ENCODE measurements at places on chromosomes 12 and 14. TPM values are rescaled to one million over a fixed set of nuclear protein-coding genes. Genes with fewer than 3 reads are reported as not detected.

The IL31 gene
- not detected for total RNA-seq

The LGMN gene
- 13.6 TPM for total RNA-seq

The PRB2 gene
- total RNA-seq = not detected

The NAV3 gene
- total RNA-seq = 7.2 TPM

The TGM1 gene
- not detected for total RNA-seq

The PTPRO gene
- 1.5 TPM for total RNA-seq

The ERO1A gene
- 26.8 TPM for total RNA-seq

The APOF gene
- total RNA-seq = not detected

DNA sequence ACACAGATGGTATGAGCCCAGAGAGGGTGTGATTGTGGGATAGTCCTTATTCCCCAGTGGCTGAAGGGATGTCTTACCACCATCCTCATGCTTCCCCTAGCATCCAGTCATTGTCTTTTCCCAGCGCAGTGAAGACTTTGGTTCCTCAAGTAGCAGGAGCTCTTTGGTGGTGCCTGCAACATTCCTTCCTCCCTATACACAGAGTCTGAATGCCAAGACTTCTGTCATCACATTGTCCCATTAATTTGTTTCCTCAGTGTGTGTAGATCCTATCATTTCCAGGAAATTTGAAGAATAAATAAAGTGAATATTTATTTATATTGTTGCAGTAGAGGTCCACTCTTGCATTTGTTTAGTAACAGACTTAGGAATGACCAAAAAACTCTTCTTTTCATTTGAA lies 147.2 kb downstream of the DACT1 start:
- H3K36me3 ChIP-seq = no peaks in the 10 kb centered on the region
- no peak overlapping the region for H3K27ac ChIP-seq

DNA sequence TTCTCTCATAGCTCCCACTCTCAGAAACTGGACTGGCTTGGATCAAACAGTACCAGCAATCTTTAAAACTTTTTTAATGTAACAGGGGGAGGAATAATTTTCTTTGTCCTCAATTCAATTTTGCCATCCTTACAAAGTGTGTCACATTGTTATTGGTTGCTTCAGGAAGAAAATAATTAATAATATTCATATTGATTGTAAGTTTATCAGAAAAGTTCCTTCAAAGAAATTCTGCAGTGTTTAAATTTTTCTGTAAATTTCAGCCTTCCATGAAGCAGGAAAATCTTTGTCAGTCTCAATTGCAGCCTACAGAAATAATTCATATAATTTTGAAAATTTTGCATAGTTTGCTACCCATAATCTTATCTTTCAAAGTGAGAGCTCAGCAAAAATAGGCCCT lies 1119.1 kb upstream of the ATXN7L3B start:
- H3K4me1 ChIP-seq = no peaks in the 10 kb centered on the region
- H3K4me3 ChIP-seq = no peak overlapping the region
- no peaks in the 10 kb centered on the region for H3K27me3 ChIP-seq
- H3K27ac ChIP-seq = no peak overlapping the region
- no peaks in the 10 kb centered on the region for H3K36me3 ChIP-seq

GRCh38 chr12:48446161-48446776 lies 26.1 kb upstream of the ANP32D start:
- no peak overlapping the region for H3K4me3 ChIP-seq
- H3K36me3 ChIP-seq = no peaks in the 10 kb centered on the region
- no peak overlapping the region for H3K27ac ChIP-seq

GRCh38 chr12:114676142-114676741 lies 7.7 kb downstream of the TBX3 start:
- no peaks in the 10 kb centered on the region for H3K4me1 ChIP-seq
- no peaks in the 10 kb centered on the region for H3K27me3 ChIP-seq
- no peak overlapping the region for H3K4me3 ChIP-seq
- DNase-seq = no peak
- H3K36me3 ChIP-seq = no peaks in the 10 kb centered on the region
- peak overlapping the region; percentile 98 for H3K27ac ChIP-seq

DNA sequence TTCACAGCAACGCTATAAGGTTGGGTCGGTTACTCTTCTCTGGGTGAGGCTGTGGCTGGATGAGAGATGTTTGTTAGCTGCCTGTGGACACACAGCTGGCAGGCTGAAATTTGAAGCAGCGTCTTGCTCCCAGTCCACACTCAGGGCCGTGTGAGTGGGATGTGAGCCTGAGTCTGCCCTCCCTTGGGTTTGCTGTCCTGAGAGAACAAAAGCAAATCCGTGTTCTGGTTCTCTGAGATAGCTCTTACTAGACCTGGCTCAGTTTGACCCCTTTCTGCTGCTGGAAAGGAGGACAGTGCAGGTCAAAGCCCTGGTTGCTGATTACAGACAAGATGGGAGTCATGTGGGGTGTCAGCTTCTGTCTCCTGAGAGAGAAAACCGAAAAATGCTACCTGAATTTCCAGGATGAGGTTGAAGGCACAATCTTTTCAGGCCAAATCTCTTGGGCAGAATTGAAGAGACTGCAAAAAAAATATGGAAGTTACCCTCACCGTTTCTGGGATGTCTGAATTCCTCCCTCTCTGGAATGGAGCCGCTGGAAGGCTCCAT lies 270.8 kb downstream of the ZFP36L1 start:
- H3K27me3 ChIP-seq = no peaks in the 10 kb centered on the region
- H3K4me3 ChIP-seq = no peak overlapping the region
- H3K27ac ChIP-seq = peak overlapping the region; percentile 92
- no peak for DNase-seq

- H3K36me3 ChIP-seq = no peaks in the 10 kb centered on the region
- H3K4me1 ChIP-seq = no peaks in the 10 kb centered on the region
- no peaks in the 10 kb centered on the region for H3K27me3 ChIP-seq
- no peak for DNase-seq
Measured at GRCh38 chr12:12583510-12584178, 21.0 kb upstream of the DUSP16 start.

GRCh38 chr12:123488539-123489230 lies 30.7 kb downstream of the SNRNP35 start:
- H3K27me3 ChIP-seq = no peaks in the 10 kb centered on the region
- no peaks in the 10 kb centered on the region for H3K4me1 ChIP-seq
- no peaks in the 10 kb centered on the region for H3K36me3 ChIP-seq
- H3K27ac ChIP-seq = no peak overlapping the region

- H3K27ac ChIP-seq = peak overlapping the region; percentile 4
- no peaks in the 10 kb centered on the region for H3K4me1 ChIP-seq
- H3K36me3 ChIP-seq = no peaks in the 10 kb centered on the region
- no peak overlapping the region for H3K4me3 ChIP-seq
- DNase-seq = no peak
Measured at GRCh38 chr12:105554223-105554678, 223.8 kb downstream of the C12orf75 start.

DNA sequence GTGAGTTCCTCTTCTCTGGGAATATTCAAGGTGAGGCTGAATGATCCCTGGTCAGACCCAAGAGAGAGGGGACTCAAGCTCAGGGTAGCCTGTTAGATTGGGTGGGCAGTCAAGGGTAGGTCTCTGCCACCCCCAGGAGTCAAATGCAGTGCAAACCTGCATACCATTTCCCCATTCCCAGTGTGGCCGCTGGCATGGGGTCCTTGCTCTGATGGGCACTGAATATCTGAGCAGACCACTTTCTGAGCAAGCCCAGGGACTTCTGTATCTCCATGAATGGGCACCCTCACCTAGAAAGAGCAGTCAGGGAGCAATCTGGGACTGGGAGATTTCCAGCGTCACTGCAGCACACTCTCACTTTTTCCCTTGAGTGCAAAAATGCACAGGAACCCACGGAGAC lies 573.7 kb downstream of the BCL11B start:
- no peak overlapping the region for H3K27ac ChIP-seq
- H3K27me3 ChIP-seq = no peaks in the 10 kb centered on the region
- no peaks in the 10 kb centered on the region for H3K36me3 ChIP-seq
- no peaks in the 10 kb centered on the region for H3K4me1 ChIP-seq
- DNase-seq = no peak

DNA sequence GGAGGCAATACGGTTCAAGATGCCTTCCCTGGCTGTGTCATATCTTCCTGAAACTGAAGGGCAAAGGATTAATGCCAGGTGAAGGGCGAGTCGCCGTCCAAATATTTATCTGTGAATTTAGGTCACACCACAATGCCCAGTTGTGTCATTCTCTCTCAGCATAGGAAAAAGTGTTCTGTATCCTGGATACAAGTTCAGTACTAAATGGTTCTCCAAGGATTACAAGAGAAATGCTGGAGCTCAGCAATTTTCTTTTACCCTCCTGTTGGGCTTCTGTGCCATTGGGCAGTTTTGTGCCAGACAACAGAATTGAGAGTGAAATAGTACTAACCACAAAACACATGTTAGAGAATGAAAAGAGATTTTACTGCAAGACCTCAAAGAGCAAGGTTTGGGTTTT lies 493.9 kb downstream of the EGLN3 start:
- no peak for DNase-seq
- H3K27me3 ChIP-seq = no peaks in the 10 kb centered on the region
- H3K27ac ChIP-seq = no peak overlapping the region
- no peak overlapping the region for H3K4me3 ChIP-seq

DNA sequence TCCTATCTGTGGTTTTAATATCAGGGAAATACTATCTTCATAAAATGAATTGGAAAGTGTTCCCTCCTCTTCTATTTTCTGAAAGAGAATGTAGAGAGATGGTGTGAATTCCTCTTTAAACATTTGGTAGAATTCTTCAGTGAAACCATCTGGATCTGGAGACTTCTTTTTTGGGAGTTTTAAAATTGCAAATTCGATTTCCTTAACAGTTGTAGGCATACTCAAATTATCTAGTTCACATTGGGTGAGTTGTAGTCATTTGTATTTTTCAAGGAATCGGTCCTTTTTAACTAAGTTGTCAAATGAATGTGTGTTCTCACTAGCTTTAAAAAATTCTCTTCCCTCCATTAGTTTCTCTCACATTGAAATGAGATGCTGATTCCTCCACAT lies 75.4 kb upstream of the CHST11 start:
- H3K4me3 ChIP-seq = no peak overlapping the region
- H3K27ac ChIP-seq = no peak overlapping the region
- no peaks in the 10 kb centered on the region for H3K36me3 ChIP-seq
- no peak for DNase-seq
- H3K4me1 ChIP-seq = no peaks in the 10 kb centered on the region

GRCh38 chr12:3046441-3047200 lies 30.6 kb upstream of the TSPAN9 start:
- DNase-seq = no peak
- H3K4me1 ChIP-seq = no peaks in the 10 kb centered on the region
- H3K4me3 ChIP-seq = no peak overlapping the region
- no peaks in the 10 kb centered on the region for H3K36me3 ChIP-seq
- H3K27ac ChIP-seq = no peak overlapping the region

GRCh38 chr12:29035112-29035511 lies 114.0 kb upstream of the FAR2 start:
- H3K4me3 ChIP-seq = no peak overlapping the region
- H3K27ac ChIP-seq = no peak overlapping the region
- no peaks in the 10 kb centered on the region for H3K36me3 ChIP-seq
- DNase-seq = no peak
- H3K4me1 ChIP-seq = no peaks in the 10 kb centered on the region

- no peaks in the 10 kb centered on the region for H3K4me1 ChIP-seq
- H3K27me3 ChIP-seq = no peaks in the 10 kb centered on the region
- DNase-seq = no peak
- no peaks in the 10 kb centered on the region for H3K36me3 ChIP-seq
- no peak overlapping the region for H3K4me3 ChIP-seq
- H3K27ac ChIP-seq = no peak overlapping the region
Measured at GRCh38 chr14:52977798-52978197, 26.9 kb upstream of the FERMT2 start.

DNA sequence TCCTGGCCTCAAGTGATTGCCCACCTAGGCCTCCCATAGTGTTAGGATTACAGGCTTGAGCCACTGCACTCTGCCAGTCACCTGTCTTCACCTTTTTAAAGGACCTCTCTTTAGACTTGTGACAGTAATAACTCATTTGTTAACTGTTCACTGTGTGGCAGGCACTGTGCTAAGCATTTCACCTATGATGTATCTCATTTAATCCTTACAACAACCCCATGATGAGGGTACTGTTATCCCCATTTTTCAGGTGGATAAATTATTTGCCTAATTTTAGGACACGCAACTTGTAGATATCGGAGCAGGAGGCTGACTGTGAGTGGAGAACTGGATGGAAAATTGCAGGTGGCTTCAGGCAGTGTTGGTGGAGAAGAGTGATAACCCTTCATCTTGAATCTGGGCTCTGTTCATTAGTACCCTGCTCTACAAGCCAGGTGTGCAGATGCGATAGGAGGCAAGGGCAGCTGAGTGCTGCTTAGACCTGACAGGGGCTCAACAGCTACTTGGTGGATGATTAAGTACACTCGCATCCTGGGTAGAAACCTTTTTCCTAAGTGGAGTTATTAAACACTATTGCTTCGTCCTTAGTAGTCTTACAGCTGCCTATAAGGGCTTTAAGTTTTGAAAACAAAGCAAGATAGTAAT lies 2.7 kb downstream of the TCTN1 start:
- no peak overlapping the region for H3K27ac ChIP-seq
- no peak overlapping the region for H3K4me3 ChIP-seq
- no peaks in the 10 kb centered on the region for H3K27me3 ChIP-seq
- no peaks in the 10 kb centered on the region for H3K4me1 ChIP-seq
- no peaks in the 10 kb centered on the region for H3K36me3 ChIP-seq
- no peak for DNase-seq

DNA sequence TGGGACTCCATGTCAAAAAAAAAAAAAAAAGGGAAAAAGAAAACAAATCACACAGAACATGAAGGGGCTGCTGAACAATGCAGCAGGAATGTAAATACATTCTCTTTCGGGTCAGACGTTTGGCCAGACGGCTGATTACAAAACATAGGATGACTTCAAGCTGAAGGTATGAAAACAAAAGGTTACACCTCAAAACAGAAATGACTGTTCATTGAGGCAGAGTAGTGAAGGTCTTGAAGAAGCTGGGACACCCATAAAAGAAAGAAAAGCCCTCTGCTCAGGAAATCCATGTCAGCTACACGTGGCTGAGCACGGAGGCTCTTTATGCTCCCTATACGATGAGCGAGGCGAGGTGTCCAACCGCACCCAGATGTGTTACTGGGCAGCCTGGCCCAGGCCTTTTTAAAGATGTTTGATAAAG lies 37.7 kb downstream of the FGD4 start:
- H3K4me3 ChIP-seq = no peak overlapping the region
- H3K4me1 ChIP-seq = no peaks in the 10 kb centered on the region
- H3K36me3 ChIP-seq = no peaks in the 10 kb centered on the region
- no peak for DNase-seq
- no peaks in the 10 kb centered on the region for H3K27me3 ChIP-seq

GRCh38 chr14:53368711-53369201 lies 215.6 kb upstream of the DDHD1 start:
- H3K27me3 ChIP-seq = no peaks in the 10 kb centered on the region
- no peaks in the 10 kb centered on the region for H3K36me3 ChIP-seq
- H3K4me1 ChIP-seq = no peaks in the 10 kb centered on the region

All from uterus (tissue), 4 donors.